ENCODE measurements at places on chromosomes 2 and 18. TPM values are rescaled to one million over a fixed set of nuclear protein-coding genes. Genes with fewer than 3 reads are reported as not detected.

- DNase-seq = no peak
Observed at GRCh38 chr2:234492717-234493485, 4.0 kb downstream of the ARL4C start.

GCA gene
- total RNA-seq = 11.2 TPM

DNA sequence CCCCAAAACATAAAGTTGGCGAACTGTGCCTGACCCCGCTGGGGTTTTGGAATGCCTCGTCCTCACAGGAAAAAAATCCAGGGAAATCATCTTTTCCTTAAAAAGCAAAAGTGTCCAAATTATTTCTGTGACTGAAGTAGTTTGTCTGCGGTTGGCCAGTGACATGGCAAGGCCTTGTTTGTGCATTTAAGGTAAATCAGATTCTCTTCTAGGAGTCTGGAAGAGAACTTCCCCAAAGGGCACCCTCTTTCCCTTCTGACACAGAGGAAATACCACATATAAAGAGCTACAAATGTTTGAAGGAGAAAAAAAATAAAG is 737 bp upstream of the CYB5A start:
- no peak for DNase-seq

TAF1B gene
- 32.4 TPM for total RNA-seq

VWC2L gene
- not detected for total RNA-seq

GRCh38 chr2:231298091-231298490 is 97.4 kb upstream of the B3GNT7 start:
- DNase-seq = no peak

- DNase-seq = no peak
Observed at GRCh38 chr2:48233005-48233404, 296.9 kb upstream of the STON1 start.

IL36RN gene
- total RNA-seq = not detected

TWSG1 gene
- total RNA-seq = 12.1 TPM

ZSWIM2 gene
- total RNA-seq = not detected

ANKRD23 gene
- 7.0 TPM for total RNA-seq

GRCh38 chr2:217248312-217248935 is 388.6 kb upstream of the TNP1 start:
- no peak for DNase-seq

- DNase-seq = no peak
Observed at GRCh38 chr2:130303169-130303568, 39.5 kb upstream of the IMP4 start.

NOSTRIN gene
- total RNA-seq = not detected

DNA sequence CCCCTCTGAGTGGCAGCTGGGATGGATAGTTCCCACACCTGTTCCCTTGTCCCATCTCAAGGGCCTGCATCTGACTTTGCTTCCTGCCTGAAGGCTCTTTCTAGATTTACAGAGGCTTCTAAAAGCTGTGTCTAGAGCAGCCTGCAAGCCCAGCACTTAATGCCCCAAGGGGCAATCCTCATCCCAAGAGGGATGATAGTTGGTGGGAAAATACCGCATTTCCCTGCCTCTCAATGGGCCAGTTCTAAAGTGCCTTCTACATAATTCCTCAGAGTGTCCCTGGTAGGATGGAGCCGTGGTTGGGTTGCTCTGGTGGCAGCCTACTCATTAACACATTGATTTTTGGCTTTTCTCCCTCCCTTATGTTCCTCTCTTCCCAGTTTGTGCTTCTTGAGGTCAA is 29.5 kb downstream of the LAMA3 start:
- no peak for DNase-seq

C18orf54 gene
- 10.9 TPM for total RNA-seq

SPC25 gene
- 18.5 TPM for total RNA-seq

DNA sequence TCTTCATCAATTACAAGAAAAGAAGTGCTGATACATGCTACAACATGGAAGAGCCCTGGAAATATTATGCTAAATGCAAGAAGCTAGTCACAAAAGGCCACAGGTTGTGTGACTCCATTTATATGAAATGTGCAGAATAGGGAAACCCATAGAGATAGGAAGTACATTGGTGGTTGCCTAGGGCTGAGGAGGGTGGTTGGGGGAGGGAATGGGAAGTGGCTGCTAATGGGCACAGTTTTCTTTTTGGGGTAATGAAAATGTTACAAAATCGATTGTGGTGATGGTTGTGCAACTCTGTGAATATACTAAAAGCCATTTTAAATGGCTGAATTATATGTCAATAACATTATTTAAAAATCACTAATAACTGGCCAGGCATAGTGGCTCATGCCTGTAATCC is 24.3 kb upstream of the RESP18 start:
- DNase-seq = no peak

DNA sequence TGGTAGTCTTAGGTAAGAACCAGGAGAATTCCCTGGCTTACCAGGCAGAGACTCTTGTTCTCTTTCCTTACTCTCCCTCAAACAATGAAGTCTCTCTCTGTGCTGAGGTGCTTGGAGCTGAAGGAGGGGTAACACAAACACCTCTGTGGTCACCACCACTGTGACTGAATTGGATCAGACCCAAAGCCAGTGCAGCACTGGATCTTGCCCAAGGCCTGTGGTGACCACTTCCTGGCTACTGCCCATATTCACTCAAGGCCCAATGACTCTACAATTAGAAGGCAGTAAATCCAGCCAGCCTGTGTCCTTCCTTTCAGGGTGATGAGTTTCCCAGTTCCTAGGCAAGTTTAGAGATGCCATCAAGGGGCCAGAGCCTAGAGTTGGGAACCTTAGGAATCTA is 706.8 kb downstream of the SLC4A3 start:
- no peak for DNase-seq

DNA sequence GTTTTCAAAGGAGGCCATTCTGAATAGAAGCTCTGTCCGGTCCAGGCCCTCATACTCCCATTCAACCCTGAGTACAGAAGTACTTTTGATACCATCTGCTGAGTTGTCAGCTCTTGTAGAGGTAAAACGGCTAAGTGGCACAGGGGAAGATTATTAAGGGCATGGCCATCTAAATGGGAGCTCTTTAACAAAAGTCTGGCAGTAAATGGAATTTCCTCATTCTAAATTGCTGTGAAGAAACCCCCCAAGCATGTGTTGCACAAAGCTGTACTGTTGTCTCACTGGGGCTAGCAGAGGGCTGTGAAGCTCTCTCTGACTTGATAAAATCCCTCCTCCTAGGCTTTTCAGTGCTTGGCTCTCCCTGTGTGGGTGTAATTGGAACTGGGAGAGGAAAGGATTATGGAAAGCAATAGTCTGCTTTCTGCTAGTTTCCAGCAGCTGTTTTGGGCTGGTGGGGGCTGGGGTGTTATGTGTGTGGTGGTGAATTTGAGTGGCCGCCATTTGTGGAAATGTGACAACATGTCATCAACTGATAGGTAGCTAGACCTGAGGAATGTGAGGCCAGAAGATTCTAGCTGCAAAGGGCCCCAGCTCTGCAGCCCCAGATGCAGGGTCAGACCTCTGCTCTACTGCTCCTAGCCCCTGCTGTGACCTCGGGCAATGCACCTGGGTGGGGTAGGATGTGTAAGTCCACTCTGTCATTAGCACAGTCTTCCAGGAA is 65.1 kb downstream of the MAP4K4 start:
- DNase-seq = no peak

DNA sequence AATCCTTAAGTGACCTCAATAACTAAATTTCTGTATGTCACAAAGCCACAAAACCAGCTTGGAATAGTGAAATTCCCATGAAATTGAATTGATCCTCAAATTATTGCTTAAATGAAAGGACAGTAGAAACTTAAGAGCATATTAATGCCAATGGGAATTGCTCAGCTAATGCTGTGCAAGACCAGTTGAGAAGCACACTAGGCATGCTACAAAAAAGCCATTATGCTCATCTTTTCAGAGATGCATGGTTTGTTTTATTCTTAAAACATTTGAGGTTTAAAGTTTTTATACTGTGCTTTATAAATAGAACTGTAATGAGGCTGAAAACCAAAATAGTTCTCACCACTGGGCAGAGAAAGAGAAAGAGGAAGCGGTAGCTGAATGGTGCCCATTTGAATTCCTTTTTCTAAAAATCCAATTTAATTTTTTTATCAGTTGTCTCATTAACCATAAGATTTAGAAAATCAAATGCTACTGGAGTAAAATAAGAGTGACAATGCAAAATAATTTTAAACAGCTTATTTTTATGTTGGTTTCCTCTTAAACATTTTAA is 98.6 kb downstream of the LNPK start:
- no peak for DNase-seq

PAX3 gene
- not detected for total RNA-seq

ANO7 gene
- total RNA-seq = 4.3 TPM

GRCh38 chr2:236928380-236929037 is 157.2 kb upstream of the COPS8 start:
- DNase-seq = no peak

GRCh38 chr2:240988146-240988545 is 10.3 kb upstream of the SNED1 start:
- DNase-seq = no peak

DNA sequence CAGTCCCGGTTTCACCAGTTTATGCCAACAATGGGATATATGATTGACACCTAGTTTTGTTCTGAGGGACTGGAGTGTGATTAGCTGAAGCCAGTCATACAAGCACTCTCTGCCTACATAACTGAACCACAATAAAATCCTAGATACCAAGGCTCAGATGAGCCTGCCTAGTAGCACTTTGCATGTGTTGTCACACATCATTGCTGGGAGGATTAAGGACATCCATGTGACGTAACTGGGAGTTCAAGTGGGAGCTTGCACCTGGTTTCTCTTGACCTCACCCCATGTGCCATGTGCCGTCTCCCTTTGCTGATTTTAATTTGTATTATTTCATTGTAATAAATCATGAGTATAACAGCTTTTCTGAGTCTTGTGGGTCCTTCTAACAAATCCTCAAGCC is 90.3 kb downstream of the TMEM163 start:
- no peak for DNase-seq

SH3RF3 gene
- total RNA-seq = 0.78 TPM

- DNase-seq = no peak
Observed at GRCh38 chr2:52082646-52083045, 1050.7 kb upstream of the NRXN1 start.

GRCh38 chr2:166117491-166117890 is 10.3 kb downstream of the SCN1A start:
- DNase-seq = no peak

DNA sequence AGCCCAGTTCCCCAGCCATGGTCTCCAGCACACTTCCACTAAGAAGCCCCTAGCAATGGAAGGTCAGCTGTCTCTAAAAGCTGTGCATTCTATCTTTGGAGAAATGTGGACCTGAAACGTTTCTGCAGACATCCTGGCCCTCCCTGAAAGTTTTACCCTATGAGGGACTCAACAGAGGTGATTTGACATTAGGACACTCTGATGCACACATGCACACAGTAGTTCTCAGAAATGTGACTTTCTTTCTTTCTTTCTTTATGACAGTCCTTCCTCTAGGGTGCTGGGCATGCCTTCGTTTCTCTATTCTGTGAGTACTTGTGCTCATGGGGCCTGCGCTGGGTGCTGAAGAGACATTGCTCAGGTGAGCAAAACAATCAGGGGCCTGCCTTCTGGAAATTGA is 857.3 kb downstream of the RNF144A start:
- DNase-seq = no peak

DNA sequence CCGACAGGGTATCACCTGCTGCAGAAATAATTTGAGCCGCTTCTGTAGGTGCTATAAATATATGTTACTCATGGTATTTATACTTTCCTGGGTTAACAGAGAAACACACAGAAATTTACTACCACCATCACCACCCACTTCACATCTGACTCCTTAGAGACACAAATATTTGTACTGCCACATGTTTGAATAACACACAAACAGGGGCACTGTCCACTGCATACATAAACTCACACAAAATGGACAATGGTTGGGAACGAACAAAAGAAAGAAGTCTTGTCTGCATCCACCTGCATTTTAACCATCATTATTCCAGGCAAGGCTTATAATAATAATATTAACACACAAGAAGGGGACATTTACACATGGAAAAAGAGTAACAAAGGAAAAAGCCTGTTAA is 24.0 kb downstream of the IMMT start:
- no peak for DNase-seq

GRCh38 chr2:183927406-183928325 is 670.7 kb upstream of the ZNF804A start:
- no peak for DNase-seq

DNA sequence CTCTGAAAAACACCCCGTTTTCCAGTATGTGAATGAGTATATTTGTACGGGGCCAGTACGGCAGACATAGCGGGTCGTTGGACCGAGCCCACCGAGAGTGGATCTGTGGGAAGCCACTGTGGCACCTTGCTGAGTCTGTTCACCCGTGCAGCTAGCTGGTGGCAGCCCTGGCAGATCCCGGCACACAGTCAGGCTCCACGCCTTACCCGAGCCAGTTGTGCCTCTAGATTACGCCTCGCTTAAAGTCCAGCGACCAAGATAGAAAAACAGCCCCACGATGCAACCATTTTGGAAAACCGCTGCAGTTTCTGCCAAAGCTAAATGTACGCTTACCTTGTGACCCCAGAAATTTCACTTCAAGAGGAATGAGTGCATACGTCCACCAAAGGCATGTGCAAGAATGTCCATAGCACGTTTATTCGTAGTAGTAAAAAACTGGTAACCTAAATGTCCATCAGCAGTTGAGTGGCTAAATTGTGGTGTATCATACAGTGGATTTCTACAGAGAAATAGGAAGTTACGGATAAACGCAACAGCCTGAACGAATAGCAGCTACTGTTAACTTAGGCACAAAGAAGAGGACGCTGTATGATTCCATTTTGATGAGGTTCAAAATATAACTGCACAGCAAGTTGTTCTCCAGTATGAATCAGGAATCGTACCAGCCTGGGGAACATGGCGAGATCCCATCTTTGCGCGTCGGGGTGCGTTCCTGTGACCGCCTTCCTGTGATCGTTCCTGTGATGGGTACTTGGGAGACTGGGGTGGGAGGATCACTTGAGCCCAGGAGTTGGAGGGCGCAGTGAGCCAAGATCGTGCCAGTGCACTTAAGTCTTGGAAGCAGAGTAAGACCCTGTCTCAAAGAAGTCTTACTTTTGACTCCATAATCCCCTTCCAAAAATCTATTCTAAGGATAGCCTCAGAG is 688 bp upstream of the WDR33 start:
- no peak for DNase-seq

DNA sequence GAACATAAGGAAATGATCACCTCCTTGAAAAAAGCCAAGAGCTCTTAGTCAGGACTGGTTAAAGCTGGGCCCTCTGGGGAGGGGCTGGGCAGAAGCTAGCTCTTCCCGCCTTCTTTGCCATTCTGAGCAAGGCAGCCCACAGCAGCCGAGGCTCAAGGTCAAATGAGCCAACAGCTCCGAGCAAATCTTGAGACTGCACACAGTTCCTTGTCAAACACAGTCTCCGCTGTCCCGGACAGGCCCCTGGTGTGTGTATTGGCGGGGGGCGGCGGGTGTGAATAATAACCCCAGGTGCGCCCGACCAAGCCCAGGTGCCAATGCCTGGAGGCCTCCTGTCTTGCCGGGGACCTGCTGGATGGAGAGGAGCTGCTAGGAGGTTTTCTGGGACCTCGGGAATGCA is 46.4 kb upstream of the ACAA2 start:
- DNase-seq = no peak

GRCh38 chr2:80244905-80245584 is 59.5 kb downstream of the LRRTM1 start:
- no peak for DNase-seq

ASPRV1 gene
- total RNA-seq = 1.0 TPM
